ENCODE measurements at places on chromosomes 4 and X. TPM values are rescaled to one million over a fixed set of nuclear protein-coding genes. Genes with fewer than 3 reads are reported as not detected.

Gene DOK7
- 46.7 TPM for total RNA-seq

Gene IBSP
- total RNA-seq, result not detected

Gene CCSER1
- total RNA-seq, result 13.2 TPM

Gene UBE2A
- 61.2 TPM for total RNA-seq

Gene FAM9B
- total RNA-seq, result not detected

Gene NPY2R
- total RNA-seq, result not detected

Gene PGM2
- 11.5 TPM for total RNA-seq

Gene SPANXC
- not detected for total RNA-seq

Gene DUSP21
- total RNA-seq, result not detected

Gene RIBC1
- 0.49 TPM for total RNA-seq

Gene FHL1
- 1,867 TPM for total RNA-seq

Gene SMAD1
- total RNA-seq, result 10.1 TPM

Gene SYP
- total RNA-seq, result 1.6 TPM

Gene LEF1
- total RNA-seq, result 0.41 TPM

Gene ADH6
- total RNA-seq, result not detected

Gene TIMM8A
- total RNA-seq, result 24.8 TPM

Gene DKK2
- 4.2 TPM for total RNA-seq

Gene ASB12
- 4.3 TPM for total RNA-seq

Gene STATH
- not detected for total RNA-seq

Gene PDE5A
- total RNA-seq, result 8.2 TPM

Gene NKAP
- 5.0 TPM for total RNA-seq

Gene ZXDA
- 4.0 TPM for total RNA-seq

Gene MAGEA8
- not detected for total RNA-seq

Gene SHROOM4
- 10.5 TPM for total RNA-seq

Gene ADGRL3
- 6.1 TPM for total RNA-seq

Gene SLC9B1
- 0.55 TPM for total RNA-seq

Gene AKAP14
- not detected for total RNA-seq

Gene MCF2
- 0.52 TPM for total RNA-seq

Gene PAGE5
- not detected for total RNA-seq

Gene SPCS3
- 91.8 TPM for total RNA-seq

Gene GTPBP6
- total RNA-seq, result 51.1 TPM

Gene CISD2
- 17.1 TPM for total RNA-seq

Gene MAGEA11
- total RNA-seq, result not detected

Gene TCEAL7
- total RNA-seq, result 2.6 TPM

Gene SLC34A2
- total RNA-seq, result not detected

Gene PAK3
- total RNA-seq, result 0.27 TPM

Gene FAM133A
- 0.58 TPM for total RNA-seq

Gene ATP2B3
- not detected for total RNA-seq

Gene USP17L28
- not detected for total RNA-seq

Gene TRIM75
- not detected for total RNA-seq

Gene SPATA4
- total RNA-seq, result 0.55 TPM

Gene MAGEA2
- not detected for total RNA-seq

Gene PRDM8
- 0.66 TPM for total RNA-seq

Gene GCNA
- 1.4 TPM for total RNA-seq

Gene RAB39B
- total RNA-seq, result 0.11 TPM
